ENCODE measurements at places on chromosomes 5 and 9. TPM values are rescaled to one million over a fixed set of nuclear protein-coding genes. Genes with fewer than 3 reads are reported as not detected.

- DNase-seq = no peak
Measured at GRCh38 chr9:108386859-108387384, 468.9 kb downstream of the ACTL7B start.

GRCh38 chr9:135551031-135551430 lies 5.1 kb downstream of the OBP2A start:
- no peak for DNase-seq

GRCh38 chr5:5678909-5679308 lies 256.4 kb downstream of the ICE1 start:
- DNase-seq = no peak

GRCh38 chr5:14552017-14552416 lies 29.6 kb upstream of the OTULINL start:
- DNase-seq = no peak

DNA sequence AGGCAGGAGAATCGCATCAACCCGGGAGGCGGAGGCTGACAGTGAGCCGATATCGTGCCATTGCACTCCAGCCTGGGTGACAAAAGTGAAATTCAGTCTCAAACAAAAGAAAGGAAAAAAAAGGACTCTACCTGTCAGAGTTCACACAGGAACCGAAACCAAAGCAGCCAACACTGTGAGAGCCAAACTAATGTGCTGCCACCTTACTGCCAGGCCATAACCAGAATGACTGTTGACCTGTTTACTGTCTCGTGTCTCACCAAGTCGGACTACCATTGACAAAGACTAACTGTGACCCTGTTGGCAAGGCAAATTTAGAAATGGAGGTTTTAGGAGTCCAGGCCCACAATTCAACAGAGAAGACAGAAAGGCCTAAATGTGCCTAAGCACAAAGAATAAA lies 112.4 kb downstream of the ANXA2R start:
- no peak for DNase-seq

Gene IFNK
- total RNA-seq = not detected

Gene ACOT12
- total RNA-seq = not detected

Gene GPX8
- not detected for total RNA-seq

Measured in CD4-positive, CD25-positive, alpha-beta regulatory T cell (primary cell).